RWPE2 (cell line): ENCODE measurements at places on chromosomes 1 and 21.

GRCh38 chr1:227934476-227935313 lies 13.0 kb downstream of the WNT9A start:
- DNase-seq: peak; percentile 52

DNA sequence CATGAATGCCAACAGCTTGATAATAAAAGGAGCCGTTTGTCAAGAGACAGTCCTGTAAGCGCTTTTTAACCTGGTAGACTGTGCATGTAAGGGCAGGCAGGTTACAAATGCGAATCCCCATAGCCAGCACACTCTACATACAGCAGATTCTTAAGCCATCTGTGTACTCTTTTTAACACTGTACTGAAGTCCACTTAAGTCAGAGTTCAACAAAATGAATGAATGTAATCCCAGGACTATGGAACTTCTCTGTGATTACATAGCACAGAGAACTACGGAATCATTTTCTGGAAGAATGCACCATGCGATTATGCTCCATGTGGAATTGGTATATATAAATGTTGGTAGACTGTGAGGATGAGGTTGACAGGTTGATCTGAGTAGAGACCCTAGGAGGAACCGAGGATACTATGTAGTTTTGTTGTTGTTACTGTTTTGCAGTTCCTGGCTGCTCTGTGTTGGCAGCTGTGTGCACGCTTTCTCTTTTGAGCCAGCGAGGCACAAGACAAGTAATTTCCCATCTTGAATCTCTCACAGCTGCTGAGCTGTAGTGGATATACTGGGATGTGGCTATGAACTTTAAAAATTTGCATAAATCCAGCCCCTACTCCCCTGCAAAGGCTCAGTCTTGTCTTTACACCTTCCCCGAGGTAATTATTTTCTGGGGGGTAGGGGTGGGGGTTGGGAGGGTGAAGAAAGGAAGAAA lies 21.9 kb downstream of the LRRC8D start:
- no peak for DNase-seq

- DNase-seq: no peak
Observed at GRCh38 chr1:215276582-215276981, 194.0 kb downstream of the KCNK2 start.

DNA sequence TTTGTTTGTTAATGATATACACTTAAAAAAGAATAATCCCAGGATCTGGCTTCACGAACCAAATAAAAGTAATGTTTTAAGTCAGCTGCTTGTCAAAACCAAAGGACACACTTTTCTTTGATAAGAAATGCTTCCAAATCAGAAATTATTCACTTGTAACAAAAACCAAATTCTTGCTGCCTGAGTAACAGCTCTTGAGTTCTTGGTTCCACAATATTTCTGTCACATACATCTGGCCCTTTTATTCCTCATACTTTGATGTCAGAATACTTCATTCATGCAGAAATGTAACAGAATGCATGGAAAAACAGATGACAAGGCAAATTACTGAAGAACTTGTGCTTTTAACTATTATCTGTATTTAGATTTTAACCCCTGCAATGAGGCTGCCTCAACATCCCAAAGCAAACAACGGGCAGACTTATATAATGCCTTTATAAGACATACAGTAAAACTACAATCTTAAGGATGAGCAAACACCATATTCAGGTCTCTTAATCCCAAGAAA lies 1.5 kb downstream of the VAMP4 start:
- no peak for DNase-seq

DNA sequence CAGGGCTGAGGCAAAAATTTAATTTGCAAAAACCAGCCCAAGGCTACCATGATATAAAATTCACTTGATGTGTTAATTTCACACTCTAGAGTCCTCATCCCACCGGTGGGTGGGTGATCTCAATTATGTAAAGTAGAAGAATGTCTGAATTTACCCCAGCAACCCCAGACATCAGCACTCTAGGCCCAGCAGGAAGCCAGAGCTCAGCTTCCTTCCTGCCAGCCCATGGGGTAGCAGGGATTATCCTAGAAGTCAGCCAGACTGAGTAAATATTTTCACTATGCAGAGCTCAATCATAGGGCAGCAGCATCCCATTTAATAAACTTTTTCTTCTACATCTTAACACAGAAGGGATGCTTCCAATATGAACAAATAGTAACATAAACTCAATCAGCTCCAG lies 71.0 kb downstream of the SIPA1L2 start:
- no peak for DNase-seq

GRCh38 chr1:205346956-205347574 lies 9.7 kb downstream of the KLHDC8A start:
- no peak for DNase-seq

DNA sequence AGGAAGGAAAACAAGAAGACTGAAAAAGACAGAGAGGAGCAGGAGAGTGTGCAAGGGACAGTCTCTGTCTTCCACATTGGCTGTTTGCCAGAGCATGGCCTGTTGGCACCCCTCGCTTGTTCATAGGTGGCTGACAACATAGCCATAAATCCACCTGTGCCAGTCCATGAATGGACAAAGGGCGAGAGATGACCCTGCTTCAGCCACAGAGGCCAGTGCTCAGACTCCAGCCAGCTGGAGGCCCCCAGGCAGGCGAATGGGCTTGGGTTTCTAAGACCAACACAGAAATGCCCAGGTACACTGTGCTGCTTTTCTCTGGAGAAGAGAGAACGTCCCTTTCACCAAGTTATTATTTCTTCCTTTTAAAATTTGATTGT lies 60.6 kb downstream of the RIPK4 start:
- no peak for DNase-seq

- no peak for DNase-seq
Observed at GRCh38 chr1:23150125-23150524, 18.5 kb downstream of the LUZP1 start.

DNA sequence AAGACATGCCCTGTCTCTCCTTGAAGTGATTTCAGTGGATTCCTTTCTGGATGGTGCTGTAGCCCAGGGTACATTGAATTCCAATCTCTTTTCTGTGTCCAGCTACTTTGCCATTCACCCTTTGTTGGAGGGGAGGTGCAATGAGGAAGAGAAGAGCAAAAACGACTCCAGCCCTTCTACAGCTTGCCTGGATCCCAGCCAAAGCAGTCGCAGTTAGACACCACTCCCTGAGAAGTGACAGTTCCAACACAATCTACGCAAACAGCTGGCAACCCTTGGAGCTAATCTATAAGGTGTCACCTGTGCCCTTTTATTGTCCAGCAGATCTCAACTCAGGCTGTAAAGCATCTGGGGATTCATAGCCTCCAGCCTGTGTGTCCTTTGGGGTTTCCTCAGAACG lies 4.6 kb downstream of the CD244 start:
- DNase-seq: no peak

DNA sequence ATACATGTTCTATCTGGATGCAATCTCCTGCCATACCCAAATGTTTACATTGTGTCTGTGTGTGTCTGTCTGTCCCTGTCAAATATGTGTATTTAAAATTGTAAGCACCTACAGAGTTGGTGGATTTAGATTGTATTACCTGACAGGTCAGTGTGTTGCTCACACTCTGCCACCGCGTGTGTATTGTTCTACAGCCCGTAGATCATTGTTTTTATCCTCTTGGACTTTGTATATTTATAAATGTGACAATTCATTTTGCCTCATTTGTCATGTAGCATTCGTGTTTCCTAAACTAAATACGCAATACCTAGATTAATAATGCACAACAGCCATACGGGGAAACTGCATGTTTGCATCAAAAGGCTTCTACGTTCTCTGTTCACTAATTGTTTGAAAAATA lies 634 bp downstream of the ALG14 start:
- DNase-seq: no peak

DNA sequence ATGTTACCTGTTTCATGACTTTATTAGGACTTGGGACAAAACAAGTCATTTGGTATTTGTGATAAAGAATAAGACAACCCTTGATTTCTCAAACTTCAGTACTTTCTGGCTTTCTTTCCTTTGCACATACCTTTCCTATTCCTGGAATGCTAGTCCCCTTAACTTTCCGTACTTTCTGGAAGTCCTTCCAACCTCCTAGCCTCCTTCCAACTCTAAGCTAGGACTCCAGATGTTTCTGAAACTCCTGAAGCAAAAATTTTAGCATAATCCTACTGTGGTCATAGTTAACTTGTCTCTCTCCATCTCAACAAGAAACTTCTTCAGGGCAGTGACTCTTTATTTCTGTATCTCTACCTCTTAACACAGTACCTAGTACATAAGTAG lies 19.8 kb upstream of the C1orf105 start:
- no peak for DNase-seq

GRCh38 chr1:229130028-229130668 lies 140.8 kb upstream of the RAB4A start:
- DNase-seq: no peak

GRCh38 chr1:196410768-196411167 lies 197.5 kb downstream of the KCNT2 start:
- DNase-seq: no peak

DNA sequence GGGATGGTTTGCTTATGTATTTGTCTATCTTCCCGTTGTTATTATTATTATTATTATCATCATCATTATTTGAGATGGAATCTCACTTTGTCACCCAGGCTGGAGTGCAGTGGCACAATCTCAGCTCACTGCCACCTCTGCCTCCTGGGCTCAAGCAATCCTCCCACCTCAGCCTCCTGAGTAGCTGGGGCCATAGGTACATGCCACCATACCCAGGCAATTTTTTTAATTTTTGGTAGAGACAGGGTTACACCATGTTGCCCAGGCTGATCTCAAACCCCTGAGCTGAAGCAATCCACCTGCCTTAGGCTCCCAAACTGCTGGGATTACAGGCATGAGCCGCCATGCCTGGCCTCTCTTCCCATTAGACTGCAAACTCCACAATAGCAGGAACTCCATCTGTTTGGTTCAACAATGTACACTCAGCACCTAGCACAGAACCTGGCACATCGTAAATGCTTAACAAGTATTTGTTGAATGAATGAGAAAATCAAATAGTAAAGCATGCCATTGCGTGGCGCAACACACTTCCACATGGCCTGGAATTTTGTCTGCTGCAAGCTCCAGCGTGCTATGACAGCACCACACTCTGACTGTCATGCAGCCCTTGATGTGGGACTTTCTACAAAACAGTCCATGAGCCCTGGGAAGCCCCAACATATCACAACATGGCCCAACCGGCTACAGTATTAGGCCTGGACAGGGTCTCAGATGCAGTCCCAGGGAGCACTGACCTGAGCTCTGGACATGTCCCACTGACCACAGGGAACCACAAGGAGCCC lies 3.8 kb upstream of the TINAGL1 start:
- DNase-seq: no peak

- DNase-seq: no peak
Observed at GRCh38 chr1:52996653-52997052, 65.4 kb upstream of the PODN start.

DNA sequence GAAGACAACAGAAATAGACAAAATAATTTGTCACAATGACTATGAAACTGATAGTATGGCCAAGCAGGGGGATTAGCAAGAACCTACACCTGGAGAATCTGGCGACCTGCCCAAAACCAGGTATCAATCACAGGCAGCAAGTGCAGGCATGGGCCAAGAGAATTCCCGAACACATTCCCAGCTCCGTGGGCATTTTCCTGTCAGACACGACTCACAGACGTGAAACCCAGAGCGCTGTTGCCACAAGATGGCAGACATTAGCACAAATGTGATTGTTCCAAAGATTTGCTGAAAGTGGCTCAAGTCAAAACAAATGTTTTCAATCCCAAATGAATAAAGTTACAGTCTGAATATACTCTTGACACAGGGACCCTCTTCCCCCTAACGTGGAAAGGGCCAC lies 36.8 kb downstream of the HLCS start:
- DNase-seq: peak; percentile 76

DNA sequence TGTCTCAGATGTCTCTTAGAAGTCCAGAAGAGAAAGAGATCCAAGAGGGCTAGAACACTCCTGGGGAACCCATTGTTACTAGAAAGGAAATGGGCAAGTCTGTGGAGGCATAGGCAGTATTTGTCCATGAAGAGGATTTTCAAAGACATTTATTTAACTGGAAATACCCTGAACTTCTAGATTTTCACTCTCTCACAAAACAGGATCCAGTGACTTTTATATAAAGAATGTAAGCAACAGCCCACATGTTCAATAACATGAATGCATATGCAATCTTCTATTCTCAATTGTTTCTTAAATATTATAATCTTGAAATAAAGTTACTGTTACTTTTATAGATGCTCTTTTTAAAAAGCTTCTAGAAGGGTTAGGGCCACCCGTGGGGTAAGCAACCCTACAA lies 53.4 kb downstream of the TBX15 start:
- DNase-seq: no peak

DNA sequence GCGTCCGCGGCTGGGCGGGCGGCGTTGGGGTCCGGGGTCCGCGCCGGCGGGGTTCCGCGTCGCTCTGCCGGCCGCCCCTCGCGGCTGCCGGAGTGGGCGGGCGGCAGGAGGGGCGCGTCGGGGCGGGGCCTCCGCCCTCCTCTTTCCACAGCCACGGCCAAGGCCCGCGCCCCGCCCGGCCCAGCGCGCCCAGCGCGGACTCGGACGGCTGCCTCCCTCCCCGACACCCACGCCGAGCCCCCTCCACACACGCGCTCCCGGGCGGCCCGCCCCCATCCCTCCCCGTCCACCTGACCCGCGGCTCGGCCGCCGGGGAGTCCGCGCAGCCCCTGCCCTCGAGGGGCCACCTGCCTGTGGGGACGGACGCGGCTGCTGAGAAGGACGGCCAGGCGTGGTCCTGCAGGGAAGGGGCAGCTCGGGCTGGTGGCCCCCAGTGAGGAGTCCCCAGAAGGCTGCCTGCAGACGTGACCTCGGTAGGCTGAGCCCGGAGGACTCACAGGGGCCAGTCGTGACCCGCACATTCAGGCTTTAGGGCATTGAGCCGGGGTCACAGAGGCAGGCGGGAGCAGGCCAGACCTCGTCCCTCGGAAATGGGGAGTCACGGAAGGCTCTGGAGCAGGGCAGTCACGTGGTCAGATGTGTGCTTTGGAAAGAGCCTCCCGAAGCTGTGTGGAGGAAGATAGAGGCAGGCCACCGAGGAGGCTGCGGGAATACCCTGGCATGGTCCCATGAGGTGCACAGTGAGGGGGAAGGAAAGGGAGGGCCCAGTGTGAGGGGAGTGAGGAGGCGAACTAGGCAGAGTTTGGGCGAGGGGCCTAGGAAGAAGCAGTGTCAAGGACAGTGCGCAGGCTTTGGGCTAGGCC lies at the start of gene COL8A2:
COL8A2 (minus strand) TSS at position 94 of the 863 bp plus-strand sequence. CDS start 24,980 bp downstream, outside the sequence.
- DNase-seq: no peak

- peak; percentile 64 for DNase-seq
Observed at GRCh38 chr1:207309745-207310273, 11.7 kb upstream of the CD55 start.

DNA sequence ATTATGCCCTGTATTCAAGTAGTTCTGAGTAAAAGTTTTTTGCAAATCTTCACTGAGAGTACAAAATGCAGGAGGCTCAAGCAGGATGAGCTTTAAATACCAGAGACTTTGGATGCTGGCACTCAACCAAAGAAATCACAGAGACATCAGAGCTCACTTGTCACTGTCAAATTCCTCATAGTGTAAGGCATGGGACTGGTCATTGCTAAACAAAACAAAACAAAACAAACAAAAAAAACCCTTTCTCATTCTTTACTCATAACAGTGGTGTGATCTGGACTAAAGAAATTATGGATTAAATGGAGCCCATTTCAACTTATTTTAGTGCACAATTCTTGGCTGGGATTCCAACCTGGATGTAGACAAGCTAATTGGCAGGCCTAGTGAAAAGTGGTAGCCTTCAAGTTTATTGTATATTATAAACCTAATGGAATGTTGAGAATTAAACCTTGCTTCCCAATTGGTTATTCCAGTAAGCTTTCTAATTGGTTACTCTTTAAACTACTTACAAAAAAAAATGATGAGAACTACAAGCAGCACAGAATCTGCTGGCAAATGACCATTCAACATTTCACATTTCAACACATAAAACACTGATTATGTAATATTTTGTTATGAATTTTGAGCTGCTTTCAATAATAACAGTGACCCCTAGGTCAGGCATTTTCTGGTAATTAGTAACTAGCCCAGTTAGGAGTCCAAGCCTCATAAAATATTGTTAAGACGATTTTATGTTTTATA lies 30.6 kb upstream of the NEK7 start:
- DNase-seq: no peak
